Ascending aorta (tissue), 2 donors: ENCODE measurements at places on chromosomes 4 and X. TPM values are rescaled to one million over a fixed set of nuclear protein-coding genes. Genes with fewer than 3 reads are reported as not detected.

ERAS gene
- not detected for total RNA-seq

ATOH1 gene
- total RNA-seq = not detected

GLRA2 gene
- total RNA-seq = not detected

CT45A3 gene
- total RNA-seq = not detected

CLOCK gene
- total RNA-seq = 17.6 TPM

TEX13A gene
- total RNA-seq = not detected

TMPRSS11B gene
- total RNA-seq = not detected

HS6ST2 gene
- total RNA-seq = not detected

PSAPL1 gene
- total RNA-seq = not detected

KDM6A gene
- total RNA-seq = 16.3 TPM

SPINK2 gene
- not detected for total RNA-seq

MAGEA2B gene
- total RNA-seq = not detected

KDM5C gene
- 71.7 TPM for total RNA-seq

DNA sequence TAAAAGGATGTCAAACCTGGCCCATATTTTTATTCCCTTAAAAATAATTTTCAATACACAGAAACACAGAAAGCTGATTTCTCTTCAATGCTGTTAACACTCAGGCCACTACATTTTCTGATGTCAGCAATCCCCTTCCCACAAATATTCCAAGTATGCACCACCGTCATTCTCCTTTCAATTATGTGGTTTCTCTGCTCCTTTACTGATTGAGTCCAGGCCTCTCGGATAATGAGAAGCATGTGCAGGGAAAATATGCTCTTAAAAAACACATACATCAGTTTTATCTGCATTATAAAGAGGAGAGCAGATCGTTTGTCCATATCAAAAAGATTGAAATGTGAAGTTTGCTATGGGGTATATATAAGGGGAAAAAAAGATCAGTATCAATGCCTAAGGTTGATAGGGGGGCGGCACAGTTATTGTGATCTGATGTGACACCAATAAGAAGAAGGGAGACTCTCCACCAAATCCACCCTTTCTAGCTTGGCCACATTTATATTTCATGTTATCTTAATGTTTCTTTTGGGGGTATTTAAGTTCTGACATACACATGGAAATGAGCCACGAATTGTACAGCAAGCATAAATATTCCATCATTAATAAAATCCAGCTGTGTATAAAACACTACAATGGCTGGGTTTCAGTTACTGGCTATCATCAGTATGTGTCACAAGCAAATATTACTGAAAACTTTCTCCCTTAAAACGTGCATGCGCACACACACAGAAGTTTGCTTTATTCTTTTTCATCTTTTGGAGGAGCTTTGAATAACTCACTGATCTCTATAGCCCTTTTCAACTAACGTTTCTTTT, 6.4 kb downstream of the AMOT start:
- H3K36me3 ChIP-seq = no peaks in the 10 kb centered on the region
- H3K27me3 ChIP-seq = no peaks in the 10 kb centered on the region
- no peak overlapping the region for H3K27ac ChIP-seq
- H3K4me1 ChIP-seq = no peaks in the 10 kb centered on the region

DNA sequence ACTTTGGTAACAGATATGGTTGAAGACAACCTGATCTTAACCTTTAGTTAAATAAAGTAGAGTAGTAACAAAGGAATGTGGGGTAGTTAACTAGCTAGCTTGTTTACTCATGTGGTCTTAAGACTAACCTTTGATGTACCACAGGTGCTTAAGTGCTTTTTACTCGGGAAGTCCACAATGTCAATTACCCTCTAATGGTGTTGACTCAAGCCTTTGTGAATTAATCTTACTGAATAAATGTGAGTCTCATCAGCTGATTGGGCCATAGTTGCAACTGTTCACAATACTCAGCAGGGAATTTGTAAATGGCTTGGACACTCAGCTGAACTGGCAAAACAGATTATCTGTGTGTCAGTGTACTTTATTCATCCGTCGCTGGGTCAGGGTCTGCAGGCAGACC, 119.0 kb upstream of the UGT8 start:
- H3K4me1 ChIP-seq = no peaks in the 10 kb centered on the region
- H3K4me3 ChIP-seq = no peak overlapping the region
- no peak for DNase-seq
- no peaks in the 10 kb centered on the region for H3K36me3 ChIP-seq
- H3K27ac ChIP-seq = no peak overlapping the region

GRCh38 chr4:182764137-182764536, 153.0 kb downstream of the DCTD start:
- H3K27me3 ChIP-seq = no peaks in the 10 kb centered on the region
- no peak for DNase-seq
- H3K27ac ChIP-seq = no peak overlapping the region
- H3K4me3 ChIP-seq = no peak overlapping the region
- H3K36me3 ChIP-seq = no peaks in the 10 kb centered on the region
- H3K4me1 ChIP-seq = no peaks in the 10 kb centered on the region

DNA sequence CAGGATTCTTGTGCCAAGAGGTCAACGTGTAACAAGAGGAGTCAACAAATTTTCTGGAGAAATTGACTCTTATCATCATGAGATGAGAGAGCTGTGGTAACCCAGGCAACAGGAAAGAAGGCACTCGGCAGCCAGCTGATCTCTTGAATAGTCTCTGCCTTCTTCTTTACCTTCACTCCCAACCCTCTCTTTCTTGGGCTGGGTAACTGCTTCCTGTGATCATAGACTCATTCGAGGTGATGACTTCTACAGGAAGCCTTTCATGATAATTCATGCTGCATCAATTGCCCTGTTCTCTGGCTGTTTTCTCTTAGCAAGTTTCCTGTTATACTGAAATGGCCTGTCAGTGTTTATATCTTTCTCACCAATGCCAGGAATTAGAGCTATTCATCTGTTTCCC, 70.8 kb upstream of the FSTL5 start:
- no peak overlapping the region for H3K4me3 ChIP-seq
- DNase-seq = no peak
- no peak overlapping the region for H3K27ac ChIP-seq
- no peaks in the 10 kb centered on the region for H3K36me3 ChIP-seq
- no peaks in the 10 kb centered on the region for H3K27me3 ChIP-seq

GRCh38 chr4:39638354-39639239, at the start of gene SMIM14:
SMIM14 (minus strand) TSS chr4:39638865; CDS start chr4:39605145, 33,720 bp downstream.
- no peaks in the 10 kb centered on the region for H3K27me3 ChIP-seq
- peak within 1 kb of the TSS; percentile 96 for H3K27ac ChIP-seq
- H3K4me1 ChIP-seq = peaks cover 12% of the 10 kb centered on the region
- peak; percentile 99 for DNase-seq
- H3K4me3 ChIP-seq = peak within 1 kb of the TSS; percentile 86
- no peaks in the 10 kb centered on the region for H3K36me3 ChIP-seq

GRCh38 chr4:107128116-107128515, 92.0 kb upstream of the DKK2 start:
- no peak overlapping the region for H3K27ac ChIP-seq
- no peak for DNase-seq

DNA sequence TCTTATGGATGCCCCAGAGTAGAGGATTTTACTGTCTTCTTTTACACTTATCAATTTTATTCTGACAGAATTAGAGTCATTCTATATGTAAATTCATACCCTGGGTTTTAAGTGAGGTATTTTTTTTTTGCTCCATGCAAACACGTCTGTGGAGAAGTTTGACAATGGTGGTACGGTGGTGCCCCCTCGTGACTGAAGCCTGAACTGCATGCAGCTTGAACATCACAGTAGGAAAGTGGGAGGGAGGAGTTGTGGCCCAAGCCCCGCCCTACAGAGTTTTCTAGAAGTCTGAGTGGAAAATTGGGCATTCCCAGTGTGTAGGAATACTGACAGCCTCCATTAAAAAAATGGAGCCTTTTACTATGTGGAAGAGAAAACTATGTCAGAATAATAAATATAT, 73.3 kb upstream of the RAB40AL start:
- peak; percentile 91 for DNase-seq
- H3K27ac ChIP-seq = no peak overlapping the region
- no peaks in the 10 kb centered on the region for H3K36me3 ChIP-seq
- no peaks in the 10 kb centered on the region for H3K4me1 ChIP-seq
- H3K4me3 ChIP-seq = no peak overlapping the region

GRCh38 chrX:46601283-46601682, 27.7 kb downstream of the CHST7 start:
- no peaks in the 10 kb centered on the region for H3K4me1 ChIP-seq
- no peaks in the 10 kb centered on the region for H3K36me3 ChIP-seq
- no peak overlapping the region for H3K27ac ChIP-seq

DNA sequence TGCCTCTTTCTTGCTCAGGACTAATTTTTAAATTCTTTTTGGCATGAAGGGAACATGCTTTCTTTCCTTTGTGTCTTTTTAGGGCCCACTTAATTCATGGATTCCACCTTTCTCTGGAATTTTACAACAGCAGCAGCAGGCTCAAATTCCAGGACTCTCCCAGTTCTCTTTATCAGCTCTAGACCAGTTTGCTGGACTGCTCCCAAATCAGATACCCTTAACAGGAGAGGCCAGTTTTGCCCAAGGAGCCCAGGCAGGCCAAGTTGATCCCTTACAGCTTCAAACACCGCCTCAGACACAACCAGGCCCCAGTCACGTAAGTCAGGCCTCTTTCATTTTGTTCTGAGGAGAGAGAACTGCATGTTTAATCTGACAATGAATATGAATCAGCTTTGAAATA, 2.3 kb downstream of the ODAM start:
- no peaks in the 10 kb centered on the region for H3K36me3 ChIP-seq
- DNase-seq = no peak
- no peaks in the 10 kb centered on the region for H3K27me3 ChIP-seq
- H3K27ac ChIP-seq = no peak overlapping the region
- H3K4me1 ChIP-seq = no peaks in the 10 kb centered on the region
- H3K4me3 ChIP-seq = no peak overlapping the region

DNA sequence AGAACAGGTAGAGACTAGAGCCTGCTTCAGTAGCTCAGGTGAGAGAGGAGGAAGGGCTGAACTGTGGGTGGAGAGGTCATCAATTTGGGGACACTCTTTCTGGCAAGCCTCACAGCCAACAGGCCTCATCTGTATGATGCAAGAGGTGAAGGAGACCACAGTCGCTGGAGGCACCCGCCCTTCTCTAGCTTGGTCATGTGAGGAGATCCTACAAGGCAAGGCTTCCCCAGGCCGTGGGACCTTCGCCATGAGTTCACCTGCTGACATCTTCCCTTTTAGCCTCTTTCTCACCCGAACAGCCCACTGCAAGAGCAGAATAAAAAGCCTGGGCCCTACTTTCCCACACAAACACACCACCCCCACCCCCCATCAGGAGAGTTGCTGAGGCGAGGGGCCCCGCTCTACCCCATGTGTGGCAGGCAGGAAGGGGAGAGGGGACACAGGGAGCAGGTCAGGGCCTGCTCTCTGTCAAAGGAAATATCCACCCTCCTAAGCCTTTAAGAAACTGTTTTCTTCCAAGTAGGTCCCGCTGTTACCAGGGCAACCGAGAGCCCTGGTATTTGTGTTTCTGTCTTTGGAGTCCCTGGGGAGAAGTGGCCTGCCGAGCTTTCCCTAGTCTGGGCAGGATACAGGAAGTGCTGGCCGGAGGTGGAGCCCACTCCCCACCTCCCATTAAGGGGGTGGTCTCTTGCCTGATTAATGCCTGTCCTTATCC, 8.1 kb downstream of the RTL5 start:
- H3K4me3 ChIP-seq = no peak overlapping the region
- H3K27ac ChIP-seq = peak overlapping the region; percentile 81

DNA sequence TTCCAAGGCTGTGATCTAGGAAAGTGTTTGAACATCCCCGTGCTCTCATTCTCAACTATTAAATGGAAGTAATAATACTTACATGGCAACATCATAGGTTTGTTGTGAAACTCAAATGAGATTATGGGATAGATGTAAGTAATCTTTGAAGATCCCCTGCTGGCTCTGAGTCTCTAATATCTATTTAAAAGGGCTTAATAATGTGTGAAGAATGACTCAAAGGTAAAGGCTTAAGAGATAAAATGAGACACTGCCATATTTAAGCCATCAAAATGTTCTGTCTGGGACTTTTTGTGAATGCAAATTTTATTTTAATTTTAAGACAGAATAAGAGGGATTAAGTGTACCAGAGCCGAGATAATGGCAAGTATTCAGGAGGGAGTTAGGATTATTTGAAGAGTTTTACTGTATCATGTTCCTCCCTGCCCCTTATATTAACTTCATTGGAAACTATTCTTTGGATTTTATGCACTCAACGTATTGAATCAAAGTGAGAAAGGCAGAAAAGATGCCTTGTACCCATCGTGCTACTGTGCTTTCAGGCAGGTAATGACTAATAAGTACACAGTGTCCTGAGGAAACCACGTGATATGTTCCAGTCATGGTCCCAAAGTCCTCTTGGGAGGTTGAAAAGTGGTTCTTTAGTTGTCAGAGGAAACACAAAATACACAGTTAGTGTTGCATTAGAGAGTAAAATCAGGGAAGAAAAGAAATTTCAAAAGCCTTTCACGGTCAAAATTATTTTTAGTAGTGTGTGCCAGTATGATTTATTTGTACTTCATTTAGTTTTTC, 192.4 kb downstream of the RBM46 start:
- no peak for DNase-seq
- no peaks in the 10 kb centered on the region for H3K36me3 ChIP-seq
- H3K4me3 ChIP-seq = no peak overlapping the region
- no peaks in the 10 kb centered on the region for H3K4me1 ChIP-seq
- H3K27ac ChIP-seq = no peak overlapping the region

DNA sequence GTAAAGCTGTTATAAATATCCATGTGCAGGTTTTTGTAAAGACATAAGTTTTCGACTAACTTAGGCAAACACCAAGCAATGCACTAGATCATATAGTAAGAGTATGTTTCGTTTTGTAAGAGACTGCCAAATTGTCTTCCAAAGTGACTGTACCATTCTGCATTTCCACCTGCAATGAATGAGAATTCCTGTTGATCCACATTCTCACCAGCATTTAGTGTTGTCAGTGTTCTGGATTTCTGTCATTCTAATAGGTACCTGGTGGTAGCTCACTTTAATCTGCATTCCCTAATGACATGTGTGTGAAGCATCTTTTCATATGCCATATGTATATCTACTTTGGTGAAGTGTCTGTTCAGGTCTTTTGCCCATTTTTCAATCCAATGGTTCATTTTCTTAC, 57.8 kb downstream of the SH3RF1 start:
- no peak for DNase-seq
- H3K4me1 ChIP-seq = no peaks in the 10 kb centered on the region
- H3K36me3 ChIP-seq = no peaks in the 10 kb centered on the region
- H3K27me3 ChIP-seq = no peaks in the 10 kb centered on the region
- no peak overlapping the region for H3K27ac ChIP-seq

DNA sequence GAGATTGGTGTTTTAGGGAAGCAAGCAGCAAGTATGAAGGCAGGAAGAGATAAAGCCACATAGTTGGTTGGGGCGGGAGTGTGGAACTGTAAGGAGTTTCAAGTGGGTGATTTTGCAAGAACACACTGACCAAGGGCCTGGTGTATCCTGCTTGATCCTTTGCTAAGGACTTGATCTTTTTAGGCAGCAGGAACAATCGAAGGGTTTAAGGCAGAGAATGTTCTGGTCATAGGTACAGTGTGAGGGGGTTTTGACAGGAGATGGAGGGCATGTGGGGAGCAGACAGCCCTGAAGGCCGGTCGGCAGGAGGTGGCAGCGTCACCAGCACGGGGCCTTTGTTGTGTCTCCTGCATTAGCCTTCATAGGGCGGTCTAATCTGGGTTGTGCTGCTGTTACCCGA, 54.7 kb downstream of the FAM193A start:
- peak overlapping the region; percentile 59 for H3K27ac ChIP-seq
- no peak overlapping the region for H3K4me3 ChIP-seq
- peaks cover 33% of the 10 kb centered on the region for H3K4me1 ChIP-seq
- peaks cover 3% of the 10 kb centered on the region for H3K36me3 ChIP-seq
- DNase-seq = no peak

- no peaks in the 10 kb centered on the region for H3K36me3 ChIP-seq
- H3K27me3 ChIP-seq = no peaks in the 10 kb centered on the region
- H3K4me1 ChIP-seq = no peaks in the 10 kb centered on the region
- no peak overlapping the region for H3K4me3 ChIP-seq
These were observed 665.7 kb upstream of the ACTRT1 start for GRCh38 chrX:128717635-128718578.
